Activated naive CD4-positive, alpha-beta T cell treated with anti-CD3 and anti-CD28 coated beads, Interleukin-2, amount 10 ng/mL, durations not matched to agents 7 days and 5 days (primary cell): ENCODE measurements at places on chromosomes 5 and 9.

- DNase-seq = no peak
Measured at GRCh38 chr5:43515678-43516048, 715 bp upstream of the C5orf34 start.

GRCh38 chr5:6710070-6710469 lies 3.2 kb upstream of the TENT4A start:
- no peak for DNase-seq

GRCh38 chr5:98961665-98962344 lies 33.0 kb upstream of the CHD1 start:
- DNase-seq = no peak

DNA sequence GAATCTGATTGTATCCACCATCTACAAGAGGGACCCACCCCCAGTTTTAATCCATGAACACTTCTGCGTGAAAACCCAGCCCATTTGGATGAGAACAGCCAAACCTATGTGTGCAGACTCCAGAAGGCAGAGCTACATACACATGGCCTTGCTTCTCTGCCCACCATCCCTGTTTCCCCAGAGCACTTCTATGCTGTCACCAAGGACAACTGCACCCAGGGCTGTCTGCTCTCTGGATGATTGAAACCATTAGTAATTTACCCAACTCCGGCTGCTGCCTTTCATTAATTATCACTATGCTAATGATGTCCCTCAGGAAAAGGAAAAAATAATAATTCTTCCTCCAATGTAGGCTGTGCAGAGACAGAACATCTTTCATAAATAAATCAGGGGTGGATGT lies 8.9 kb downstream of the CARTPT start:
- no peak for DNase-seq

DNA sequence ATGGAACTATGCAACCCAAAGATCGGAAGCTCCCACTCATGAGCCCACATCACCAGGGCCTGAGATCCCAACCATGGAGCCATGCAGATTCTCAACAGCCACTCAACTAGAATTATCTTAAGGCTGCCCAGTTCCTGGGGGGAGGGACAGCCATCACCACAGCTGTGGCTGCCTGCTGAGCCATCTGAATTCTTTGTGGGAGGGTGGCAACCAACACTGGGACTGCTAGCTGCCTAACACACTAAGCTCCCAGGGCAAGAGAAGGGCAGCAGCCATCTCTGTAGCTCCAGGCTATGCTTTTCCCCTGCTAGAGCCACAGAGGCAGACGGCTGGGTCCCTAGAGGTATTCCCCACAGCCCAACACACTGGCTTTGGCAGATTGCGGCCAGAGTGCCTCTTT lies 251.3 kb upstream of the GRAMD2B start:
- DNase-seq = no peak

DNA sequence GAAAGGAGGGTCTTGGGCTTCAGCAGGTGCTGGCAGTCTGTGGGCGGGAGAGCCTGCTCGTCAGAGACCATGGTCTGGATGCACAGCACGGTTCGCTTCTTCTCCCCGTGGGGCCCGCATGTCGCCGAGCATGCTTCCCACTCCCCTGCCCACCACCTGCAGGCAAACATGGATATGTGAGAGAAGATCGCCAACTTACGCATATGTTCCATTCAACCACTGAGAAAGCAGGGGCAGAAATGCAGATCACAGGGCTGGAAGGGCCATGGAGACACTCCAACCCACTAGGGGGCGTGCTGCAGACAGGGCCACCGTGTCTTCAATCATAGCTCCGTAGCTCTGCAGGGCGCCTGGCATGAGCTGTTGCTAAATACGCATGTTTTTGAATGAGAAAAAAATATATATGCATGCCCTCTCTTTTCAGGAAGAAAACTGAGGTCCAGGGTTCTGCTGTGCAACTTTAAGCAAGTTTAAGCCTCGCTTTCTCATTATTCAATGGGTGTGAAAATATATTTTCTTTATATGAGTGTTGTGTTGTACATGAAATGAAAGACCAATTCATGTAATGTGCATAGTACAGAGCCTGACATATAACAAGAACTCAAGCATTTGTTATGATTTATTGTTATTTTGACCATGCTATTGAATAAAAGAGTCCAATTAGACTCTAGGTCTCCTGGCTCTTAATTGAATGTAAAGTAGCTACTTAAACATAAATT lies 148.0 kb downstream of the TARS1 start:
- DNase-seq = peak; percentile 68

DNA sequence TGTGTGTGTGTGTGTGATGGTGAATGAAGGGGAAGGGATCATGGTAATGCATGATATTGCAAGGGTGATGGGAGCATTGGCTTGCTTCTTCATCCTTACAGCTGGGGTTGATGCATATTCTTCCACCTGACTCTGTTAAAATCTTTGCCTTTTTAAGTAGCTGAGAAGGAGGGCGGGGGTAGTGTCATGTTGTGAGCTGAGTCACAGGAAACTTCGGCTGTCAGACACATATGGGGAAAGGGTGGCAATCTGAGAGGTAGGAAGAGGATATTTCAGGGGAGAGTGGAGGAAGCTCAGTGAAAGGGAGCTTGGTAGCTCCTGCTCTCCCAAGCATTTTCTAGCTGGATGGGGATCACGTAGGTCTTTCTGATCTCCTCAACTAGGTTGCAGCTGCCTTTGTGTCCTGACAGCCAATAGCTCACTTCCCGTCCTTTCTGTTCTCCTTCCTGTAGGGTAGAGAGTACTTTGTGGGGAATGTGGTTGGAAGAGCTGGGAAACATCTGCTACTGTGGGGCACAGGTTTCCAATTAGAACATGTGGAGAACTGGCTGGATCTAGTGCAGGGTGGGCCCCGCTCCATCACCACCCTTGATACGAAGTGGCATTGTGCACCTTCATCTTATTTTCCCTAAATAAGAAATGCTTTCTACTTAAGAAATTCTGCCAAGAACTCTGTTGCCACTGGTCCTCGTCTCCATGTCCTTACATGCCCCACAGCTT lies 18.1 kb upstream of the CLK4 start:
- no peak for DNase-seq

DNA sequence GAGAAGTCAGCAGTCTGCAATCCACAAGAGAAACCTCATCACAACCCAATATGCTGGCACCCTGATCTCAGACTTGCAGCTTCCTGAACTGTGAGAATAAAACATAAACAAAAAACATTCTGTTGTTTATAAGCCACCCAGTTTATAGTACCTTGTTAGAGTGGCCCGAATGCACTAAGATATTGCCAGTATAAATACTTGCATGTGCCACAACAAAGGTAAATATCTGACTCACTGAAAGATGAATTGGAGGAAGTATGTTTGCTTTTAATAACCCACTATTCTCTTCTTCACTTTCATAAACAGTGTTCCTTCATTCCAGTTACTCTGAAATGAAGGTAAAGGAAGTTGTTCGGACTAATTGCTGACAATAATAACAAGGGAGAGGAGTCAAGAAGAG lies 1163.4 kb upstream of the CDH6 start:
- no peak for DNase-seq

DNA sequence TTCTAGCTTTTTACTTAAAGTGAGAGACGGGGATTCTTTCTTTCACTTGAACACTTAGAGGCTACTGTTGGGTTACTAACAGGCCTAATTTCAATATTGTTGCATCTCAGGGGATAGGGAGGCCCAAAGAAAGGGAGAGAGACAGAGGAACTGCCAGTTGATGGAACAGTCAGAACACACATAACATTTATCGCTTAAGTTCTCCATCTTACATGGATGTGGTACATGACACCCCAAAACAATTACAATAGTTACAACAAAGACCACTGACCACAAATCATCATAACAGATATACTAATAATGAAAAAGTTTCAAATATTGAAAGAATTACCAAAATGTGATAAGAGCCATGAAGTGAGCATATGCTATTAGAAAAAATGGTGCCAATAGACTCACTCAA lies 4.3 kb upstream of the RIC1 start:
- DNase-seq = no peak

DNA sequence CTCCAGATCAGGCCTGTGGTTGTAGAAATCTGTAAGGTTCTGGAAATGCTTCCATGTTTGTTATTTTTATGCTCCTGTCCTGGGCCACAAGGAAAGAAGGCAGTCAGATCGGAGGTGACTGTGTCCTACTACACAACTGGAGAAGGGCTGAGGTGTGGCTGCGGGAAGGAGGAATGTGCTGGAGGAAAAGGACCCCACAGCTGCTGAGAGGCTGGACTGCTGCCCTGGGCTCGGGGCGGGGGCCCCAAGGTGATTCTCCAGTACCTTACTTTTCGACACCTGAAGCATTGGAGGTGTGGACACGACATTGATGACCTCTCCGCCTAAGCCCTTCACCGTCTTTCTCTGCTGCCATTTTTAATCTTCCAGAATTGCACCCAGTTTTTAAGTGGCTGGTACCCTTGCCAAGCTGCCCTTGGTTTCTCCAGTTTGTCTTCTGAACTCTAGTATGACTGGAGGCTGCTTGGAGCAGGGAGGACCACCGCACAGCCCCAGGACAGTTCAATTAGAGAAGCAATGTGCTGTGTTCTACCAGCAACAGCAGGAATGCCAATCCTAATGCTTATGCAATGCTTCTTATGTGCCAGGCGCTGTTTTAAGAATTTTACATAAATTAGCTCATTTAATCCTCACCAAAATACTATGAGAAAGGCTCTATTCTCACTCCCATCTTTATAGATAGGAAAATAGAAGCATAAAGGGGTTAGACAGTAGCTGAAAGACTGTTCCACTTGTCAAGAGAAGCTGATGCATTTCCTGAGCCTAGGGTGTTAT lies 13.5 kb upstream of the ANKRD33B start:
- no peak for DNase-seq

DNA sequence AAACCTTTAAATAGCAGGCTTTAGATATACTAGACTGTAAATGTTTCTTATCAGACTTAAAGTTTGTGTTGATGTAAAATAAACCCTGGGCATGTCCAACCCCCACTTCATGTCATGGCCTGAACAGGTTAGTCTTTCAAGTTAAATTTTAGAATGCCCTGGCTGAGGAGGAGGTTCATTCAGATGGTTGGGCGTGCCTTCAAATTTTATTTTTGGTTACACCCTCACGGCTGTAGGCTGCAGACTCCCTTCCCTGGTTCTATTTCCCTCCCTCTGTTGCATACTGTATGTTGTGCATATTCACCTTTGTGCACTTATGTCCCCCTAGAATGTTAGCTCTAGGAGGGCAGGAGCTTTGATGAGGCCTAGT lies 5.3 kb upstream of the BICD2 start:
- no peak for DNase-seq

- no peak for DNase-seq
Measured at GRCh38 chr5:142437563-142437962, 112.7 kb upstream of the SPRY4 start.

GRCh38 chr5:89055015-89055694 lies 172.2 kb upstream of the MEF2C start:
- DNase-seq = no peak

- DNase-seq = no peak
Measured at GRCh38 chr9:89351584-89352300, 33.4 kb downstream of the SECISBP2 start.

DNA sequence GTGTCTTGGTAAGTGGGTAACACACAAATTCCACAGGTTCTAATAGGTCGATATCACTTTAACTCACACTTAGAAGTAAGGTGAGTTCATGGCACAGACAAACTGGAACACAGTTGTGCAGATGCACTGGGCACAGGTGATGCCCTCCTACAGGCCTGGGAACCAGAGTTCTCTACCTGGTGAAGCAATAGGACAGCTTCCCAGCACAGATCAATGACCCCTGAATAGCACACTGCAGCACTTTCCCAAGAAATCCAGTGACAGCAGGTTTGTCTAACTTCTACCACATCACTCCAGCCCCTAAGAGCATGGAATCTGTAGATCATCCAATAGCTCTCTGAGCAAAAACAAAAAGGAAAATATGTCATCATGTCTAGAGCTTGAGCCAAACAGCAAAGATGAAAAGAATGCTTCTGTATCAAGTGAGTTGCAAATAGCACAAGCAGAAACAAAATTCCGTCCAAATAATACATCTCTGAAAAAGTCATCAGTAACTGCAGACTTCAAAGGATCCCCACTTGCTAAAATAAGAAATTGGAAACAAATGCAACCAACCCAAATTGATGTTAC lies 33.5 kb downstream of the MOCS2 start:
- no peak for DNase-seq

DNA sequence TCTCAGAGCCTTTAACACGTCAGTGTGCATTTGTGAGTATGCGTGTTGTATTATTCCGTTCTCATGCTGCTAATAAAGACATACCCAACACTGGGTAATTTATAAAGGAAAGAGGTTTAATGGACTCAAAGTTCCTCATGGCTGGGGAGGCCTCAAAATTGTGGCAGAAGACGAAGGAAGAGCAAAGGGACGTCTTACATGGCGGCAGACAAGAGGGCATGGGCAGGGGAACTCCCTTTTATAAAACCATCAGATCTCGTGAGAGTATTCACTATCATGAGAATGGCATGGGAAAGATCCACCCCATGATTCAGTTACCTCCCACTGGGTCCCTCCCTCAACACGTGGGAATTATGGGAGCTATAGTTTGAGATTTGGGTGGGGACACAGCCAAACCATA lies 285.0 kb downstream of the PBX3 start:
- DNase-seq = no peak

DNA sequence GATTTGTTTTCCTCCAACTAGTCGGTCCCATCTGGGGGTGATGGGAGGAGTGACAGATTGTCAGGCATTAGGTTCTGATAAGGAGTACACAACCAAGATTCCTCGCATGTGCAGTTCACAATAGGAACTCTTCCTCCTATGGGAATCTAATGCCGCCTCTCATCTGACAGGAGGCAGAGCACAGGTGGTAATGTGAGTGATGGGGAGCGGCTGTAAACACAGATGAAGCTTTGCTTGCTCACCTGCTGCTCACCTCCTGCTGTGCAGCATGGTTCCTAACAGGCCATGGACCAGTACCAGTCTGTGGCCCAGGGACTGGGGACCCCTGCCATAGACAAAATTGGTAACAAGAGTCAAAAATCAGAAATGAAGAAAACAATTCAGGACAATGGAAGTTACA lies 173.3 kb upstream of the HMHB1 start:
- DNase-seq = no peak

- no peak for DNase-seq
Measured at GRCh38 chr9:81082221-81082620, 607.1 kb downstream of the TLE1 start.

DNA sequence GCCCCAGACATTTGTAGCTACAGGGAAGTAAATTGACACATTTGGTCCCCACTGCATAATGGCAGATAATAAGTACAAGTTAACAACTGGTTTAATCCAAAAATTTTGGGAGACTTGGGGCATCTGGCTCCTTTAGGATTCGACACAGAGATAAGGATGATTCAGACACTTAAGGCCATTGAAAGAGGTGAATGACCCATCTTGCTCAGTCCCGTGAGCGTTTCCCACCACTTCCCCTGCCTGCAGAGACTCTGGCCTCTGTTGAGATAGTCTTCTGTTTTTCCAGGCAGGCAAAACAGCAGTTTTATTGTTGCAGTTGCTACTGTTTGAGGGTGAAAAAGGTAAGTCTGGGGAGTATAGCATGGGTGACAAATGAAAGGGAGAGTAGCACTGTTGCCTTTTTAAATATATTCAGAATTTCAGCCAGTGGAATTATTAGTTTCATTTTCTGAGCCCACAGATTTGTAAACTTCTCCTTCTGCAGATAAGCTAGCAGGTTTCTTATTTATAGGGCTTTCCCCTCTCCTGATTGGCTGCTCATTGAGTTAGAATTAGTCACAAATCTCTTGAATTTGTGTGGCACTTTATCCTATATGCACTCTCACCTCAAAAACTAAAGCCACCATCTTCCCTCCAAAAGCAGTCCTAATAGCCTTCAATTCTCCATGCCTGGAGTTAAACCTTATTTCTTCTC lies 19.3 kb downstream of the ACO1 start:
- no peak for DNase-seq

GRCh38 chr9:136662326-136662655 lies 425 bp upstream of the EGFL7 start:
- DNase-seq = no peak
